Tibial nerve (tissue), 4 donors: ENCODE measurements at places on chromosomes 11 and 22.
A peak's percentile ranks its signal among the peaks of the same experiment; 100 is the strongest.

DNA sequence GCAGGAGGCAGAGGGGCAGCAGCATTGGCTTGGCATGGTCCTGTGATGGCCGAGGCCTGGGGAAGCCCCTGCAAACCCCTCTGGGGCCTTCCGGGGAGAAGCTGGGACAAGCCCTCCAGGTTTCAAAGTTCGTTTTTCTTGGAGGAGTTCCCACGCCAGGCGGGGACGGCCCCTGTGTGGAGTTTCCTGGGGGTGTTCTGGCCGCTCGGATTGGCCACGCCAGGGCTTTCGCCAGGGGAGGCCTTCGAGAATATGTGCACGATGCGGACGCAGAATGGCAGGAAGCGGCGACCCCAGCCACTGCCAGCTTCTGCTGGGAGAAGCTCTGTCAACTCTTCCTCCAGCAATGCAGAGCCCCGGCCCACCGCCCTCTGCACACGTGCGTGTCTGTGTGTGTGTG lies 102.3 kb upstream of the ASPHD2 start:
- no peak for DNase-seq

GRCh38 chr22:40392618-40393017 lies 22.2 kb downstream of the SGSM3 start:
- DNase-seq: no peak

DNA sequence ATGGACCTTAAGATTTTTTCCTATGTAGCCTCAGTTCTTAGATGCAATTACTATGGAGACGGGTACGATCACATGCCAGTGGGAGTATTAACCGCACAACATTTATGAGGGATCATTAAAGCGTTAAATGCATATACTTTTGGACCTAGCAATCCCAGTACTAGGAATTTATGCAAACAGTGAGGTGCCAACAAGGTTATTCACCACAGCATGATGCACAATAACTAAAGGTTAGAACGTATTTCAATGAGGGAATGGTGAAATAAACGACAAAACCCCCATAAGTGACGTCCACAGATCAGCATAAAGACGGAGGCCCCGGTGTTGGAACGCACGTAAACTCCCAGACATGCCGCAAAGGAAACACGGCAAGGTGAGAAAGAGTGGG lies 539 bp downstream of the SIRT3 start:
- no peak for DNase-seq

- no peak for DNase-seq
These were observed 19.9 kb downstream of the PACSIN2 start for GRCh38 chr22:42994917-42995562.

- DNase-seq: no peak
These were observed 33.5 kb upstream of the TXNRD2 start for GRCh38 chr22:19974935-19975706.

DNA sequence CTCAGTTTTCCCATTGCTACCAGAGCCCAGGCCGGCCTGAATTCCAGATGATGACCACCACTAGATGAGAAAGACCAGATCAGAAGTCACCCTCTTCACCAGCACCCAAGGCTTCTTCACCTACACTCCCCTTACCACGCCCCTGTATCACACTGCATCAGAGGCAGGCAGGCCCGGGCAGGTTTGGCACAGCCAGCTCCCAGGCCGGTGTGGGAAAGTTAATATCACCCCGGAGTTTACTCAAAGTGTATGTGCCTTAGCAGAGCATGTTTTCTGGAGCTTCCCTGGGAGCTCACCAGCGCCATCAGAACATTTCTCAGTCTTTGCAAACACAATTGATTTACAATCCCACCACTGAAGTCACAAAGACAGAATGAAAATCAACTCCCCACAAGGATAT lies 47.5 kb upstream of the POU2AF1 start:
- no peak for DNase-seq

- no peak for DNase-seq
These were observed 41.7 kb upstream of the AQP11 start for GRCh38 chr11:77547863-77548551.

DNA sequence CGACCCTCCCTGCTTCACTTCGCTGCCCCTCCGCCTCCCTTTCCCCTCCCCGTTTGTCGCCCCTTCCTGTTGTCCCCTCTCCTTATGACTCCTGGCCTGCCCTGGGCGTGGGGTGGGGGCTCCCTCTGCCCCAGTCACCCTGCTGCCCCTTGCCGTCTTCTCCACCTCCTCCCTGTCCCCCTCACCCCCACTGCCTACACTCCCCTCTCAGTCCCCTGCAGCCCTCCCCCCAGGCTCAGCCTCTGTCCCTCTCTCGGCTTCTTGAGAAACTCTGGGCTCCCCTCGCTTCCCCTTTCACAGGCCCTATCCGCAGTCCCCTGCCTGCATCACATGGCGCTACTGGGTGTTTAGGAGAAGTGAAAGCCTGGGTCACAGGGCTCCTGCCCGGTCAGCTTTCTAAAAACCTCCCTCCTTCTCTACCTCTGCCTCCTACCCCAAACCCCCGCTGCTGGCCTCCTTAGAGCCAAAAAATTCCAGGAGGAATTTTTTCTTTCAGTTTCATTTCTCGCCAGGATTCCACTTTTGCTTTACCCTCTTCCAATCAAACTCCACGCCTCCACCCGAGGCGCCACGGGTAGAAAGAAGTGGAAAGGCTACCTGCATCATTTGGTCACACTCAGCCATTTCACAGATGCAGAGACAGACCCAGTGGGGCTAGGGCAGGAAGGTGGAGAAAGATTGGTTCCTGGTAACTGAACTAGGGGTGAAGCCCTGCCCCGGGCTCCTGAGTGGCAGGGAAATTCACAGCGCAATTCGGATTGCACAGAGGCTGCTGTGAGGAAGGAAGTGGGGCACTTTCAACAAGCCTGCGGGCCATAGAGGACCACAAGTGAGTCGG lies at the start of gene SLC15A3:
SLC15A3 (minus strand) TSS at position 273 of the 838 bp plus-strand sequence. CDS start 625 bp downstream, outside the sequence.
- DNase-seq: peak; percentile 46

GRCh38 chr11:125348674-125349309 lies 147.3 kb downstream of the FEZ1 start:
- peak; percentile 45 for DNase-seq

- no peak for DNase-seq
These were observed 8.1 kb upstream of the GDPD4 start for GRCh38 chr11:77309401-77310085.

DNA sequence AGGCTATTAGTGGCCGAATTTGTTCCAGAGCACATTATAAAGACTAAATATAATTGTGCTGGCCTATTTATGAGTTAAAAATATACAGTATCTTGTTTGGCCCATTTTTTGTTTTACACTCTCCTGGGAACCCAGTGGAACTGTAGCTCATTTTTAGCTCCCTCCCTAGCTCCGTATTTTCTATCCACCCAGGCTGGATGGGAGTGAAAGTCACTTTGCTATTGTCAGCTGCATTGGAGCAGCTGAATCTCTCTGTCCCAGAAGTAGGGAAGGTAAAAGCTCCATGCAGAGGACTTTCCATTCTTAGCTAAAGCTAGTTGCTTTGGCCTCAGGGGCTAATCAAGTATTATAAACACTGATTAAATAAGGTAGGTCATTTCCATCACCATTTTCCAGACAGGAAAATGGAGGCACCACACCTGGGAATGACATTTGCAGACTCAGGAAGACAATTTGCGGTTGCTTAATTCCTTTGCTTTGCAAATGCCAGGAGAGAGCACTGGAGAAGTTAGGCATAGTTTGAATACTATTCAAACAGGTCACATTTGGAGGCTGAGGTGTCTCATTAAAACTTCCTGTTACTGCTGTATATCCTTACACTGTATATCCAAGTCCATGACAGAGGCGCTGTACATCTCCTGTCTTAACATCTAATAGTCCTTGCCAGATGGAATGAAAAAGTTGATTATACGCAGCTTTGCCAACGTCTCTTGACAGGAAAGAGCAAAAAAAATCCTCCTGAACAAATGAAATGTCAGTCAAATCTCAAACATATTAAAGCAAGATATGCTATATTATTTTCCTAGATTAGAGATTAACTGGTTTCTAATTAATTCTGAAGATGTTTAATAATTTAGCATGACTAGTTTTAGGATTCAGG lies 338.1 kb upstream of the KIRREL3 start:
- no peak for DNase-seq

DNA sequence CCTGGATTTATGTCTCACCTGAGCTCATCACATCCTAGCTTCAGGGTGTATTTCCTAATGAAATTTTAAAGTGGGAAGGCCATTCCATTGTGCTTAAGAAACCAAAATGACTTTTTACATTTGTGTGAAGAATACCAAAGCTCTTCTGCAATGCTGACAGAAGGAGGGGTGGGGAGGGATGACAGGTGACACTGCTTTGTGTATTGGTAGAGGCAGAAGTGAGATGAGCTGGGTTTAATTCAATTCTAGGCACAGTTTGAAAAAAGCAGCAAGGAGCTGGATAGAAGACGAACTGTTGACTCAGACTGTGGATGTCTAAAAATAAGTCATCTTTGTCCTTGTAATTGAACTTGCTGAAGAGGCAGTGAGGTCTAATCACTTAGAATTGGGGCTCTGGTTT lies 710.3 kb upstream of the KIRREL3 start:
- no peak for DNase-seq

GRCh38 chr22:28955817-28956216 lies 72.4 kb downstream of the ZNRF3 start:
- DNase-seq: no peak

DNA sequence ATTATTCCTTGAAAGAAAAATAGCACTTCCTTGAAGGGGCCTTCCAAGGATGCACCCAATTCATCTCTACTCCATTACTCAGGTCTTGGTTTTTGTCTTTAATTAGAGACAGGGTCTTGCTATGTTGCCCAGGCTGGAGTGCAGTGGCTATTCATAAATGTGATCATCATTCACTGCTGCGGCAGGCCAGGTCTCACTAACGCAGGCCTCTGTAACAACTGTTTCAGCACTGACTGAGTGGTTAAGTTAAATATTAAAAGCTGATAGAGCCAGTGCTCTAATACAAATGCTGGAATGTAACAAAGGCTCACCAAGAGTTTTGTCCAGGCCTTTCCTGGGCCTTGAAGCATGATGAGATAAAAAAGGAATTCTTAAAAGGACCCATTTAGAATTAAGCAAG lies 61.4 kb upstream of the GNAZ start:
- no peak for DNase-seq

- DNase-seq: no peak
These were observed 2.2 kb upstream of the P2RX6 start for GRCh38 chr22:21012446-21013407.

- DNase-seq: no peak
These were observed 76.4 kb upstream of the SLC22A12 start for GRCh38 chr11:64514590-64514989.

GRCh38 chr11:31246451-31247165 lies 122.9 kb downstream of the DCDC1 start:
- DNase-seq: no peak

GRCh38 chr11:95498722-95499425 lies 267.9 kb upstream of the SESN3 start:
- no peak for DNase-seq

- DNase-seq: no peak
These were observed 6.4 kb downstream of the ENDOD1 start for GRCh38 chr11:95095858-95096587.

GRCh38 chr11:131483453-131483852 lies 113.0 kb downstream of the NTM start:
- no peak for DNase-seq

GRCh38 chr11:45927332-45927683 lies 4.9 kb downstream of the LARGE2 start:
- DNase-seq: no peak

GRCh38 chr22:33028234-33028633 lies 29.9 kb downstream of the SYN3 start:
- no peak for DNase-seq

GRCh38 chr22:16987822-16988221 lies 20.2 kb downstream of the GAB4 start:
- no peak for DNase-seq

- no peak for DNase-seq
These were observed 3.2 kb downstream of the TUBA8 start for GRCh38 chr22:18113680-18114394.
